ENCODE measurements at places on chromosomes 1 and 21.

DNA sequence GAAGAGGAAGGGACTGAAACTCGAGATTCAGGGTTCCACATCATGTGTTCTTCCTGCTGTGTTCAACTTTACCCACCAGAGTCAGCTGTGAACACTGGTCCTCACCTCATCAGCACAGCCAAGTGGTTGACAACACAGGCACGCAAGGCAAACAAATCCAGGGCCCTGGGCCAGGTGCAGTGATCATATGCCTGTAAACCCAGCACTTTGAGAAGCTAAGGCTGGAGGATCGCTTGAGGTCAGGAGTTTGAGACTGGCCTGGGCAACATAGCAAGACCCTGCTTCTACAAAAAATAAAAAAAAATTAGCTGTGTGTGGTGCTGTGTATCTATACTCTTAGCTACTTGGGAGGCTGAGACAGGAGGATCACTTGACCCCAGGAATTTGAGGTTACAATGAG, 8.4 kb upstream of the XKR8 start:
- no peak for DNase-seq

DNA sequence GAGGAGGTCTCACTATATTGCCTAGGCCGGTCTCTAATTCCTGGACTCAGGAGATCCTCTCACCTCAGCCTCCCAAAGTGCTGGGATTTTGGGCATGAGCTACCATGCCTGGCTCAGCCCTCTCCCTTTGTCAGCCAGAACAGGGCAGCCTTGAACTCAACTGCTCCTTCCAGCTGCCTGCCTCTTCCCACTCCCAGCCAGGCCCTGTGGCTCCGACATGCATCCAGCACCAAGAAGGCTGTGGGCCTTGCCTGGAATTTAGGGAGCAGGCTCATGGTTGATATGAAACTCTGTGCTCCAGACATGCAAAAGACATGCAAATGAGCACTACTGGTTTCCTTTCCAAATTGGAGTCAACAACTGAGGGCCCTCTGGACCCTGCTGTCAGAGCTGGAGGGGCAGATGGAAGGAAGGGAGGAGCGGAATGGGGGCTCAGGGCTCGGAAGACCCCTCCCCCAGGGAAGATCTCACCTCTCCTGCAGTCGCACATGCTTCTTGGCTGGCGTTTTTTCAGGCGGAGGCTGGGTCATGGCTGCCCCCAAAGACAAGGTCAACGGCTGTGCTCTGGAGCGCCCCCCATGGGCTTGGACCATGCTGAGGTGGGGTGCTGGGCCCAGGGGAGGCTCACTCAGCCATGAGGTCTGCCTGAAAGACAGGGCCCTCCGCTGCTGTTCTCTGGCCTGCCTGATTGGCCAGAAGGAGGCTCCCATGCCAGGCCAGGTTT, 1.4 kb downstream of the PTPN7 start:
- no peak for DNase-seq

DNA sequence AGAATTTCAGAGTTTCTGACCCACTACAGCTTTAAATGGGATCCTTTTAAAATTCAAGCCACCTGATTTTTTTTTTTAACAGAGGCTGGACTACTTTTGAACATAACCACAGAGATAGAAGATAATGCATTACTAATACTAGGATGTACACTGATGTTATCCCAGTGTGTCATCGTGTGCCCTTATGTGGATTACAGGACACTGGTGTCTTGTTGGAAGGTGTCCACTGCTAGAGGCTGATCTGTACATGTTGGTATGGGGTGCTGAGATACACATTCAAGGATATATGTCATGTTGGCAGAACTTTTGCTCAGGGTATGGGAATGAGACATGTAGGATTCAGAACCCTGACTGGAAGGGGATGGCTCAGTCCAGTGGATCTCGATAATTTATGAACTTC, 56.3 kb downstream of the INAVA start:
- DNase-seq, result no peak

GRCh38 chr1:167455786-167456446, 62.4 kb downstream of the CD247 start:
- peak; percentile 45 for DNase-seq

DNA sequence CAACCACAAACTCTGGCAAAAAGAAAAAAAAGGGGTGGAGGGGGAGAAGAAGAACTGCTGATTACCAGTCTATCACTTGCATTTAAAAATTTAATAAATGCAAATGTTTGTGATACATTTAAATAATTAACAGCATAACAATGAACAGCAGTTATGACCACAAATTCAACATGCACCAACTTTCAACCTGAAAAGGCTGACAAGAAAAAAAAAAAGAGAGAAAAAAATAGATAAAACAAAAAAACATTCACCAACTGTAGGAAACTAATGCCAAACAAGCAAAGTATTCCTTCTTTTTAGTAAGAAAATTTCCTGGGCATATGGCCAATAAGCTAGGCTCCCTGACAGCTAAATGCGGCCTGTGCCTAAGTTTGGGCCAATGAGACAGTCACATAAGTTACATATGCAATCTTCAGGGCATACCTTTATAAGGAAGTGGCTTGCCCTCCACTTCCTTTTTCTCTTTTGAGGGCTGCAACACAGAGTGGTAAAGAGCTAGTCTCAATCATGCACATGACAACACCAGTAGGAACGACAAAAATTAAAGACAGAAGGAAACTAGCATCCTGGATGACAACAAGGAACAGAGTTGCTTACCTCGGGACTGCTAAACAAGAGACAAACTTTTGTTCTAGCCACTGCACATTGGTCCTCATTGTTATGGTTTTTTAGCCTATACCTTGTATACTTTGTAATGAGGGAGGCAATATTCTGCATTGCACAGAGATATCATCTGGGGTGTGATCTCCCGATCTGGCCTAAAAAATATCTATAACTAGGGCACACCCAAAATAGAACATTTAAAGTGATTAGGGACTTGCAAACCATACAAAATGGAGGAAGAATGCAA, 24.2 kb upstream of the PHTF1 start:
- DNase-seq, result peak; percentile 44

DNA sequence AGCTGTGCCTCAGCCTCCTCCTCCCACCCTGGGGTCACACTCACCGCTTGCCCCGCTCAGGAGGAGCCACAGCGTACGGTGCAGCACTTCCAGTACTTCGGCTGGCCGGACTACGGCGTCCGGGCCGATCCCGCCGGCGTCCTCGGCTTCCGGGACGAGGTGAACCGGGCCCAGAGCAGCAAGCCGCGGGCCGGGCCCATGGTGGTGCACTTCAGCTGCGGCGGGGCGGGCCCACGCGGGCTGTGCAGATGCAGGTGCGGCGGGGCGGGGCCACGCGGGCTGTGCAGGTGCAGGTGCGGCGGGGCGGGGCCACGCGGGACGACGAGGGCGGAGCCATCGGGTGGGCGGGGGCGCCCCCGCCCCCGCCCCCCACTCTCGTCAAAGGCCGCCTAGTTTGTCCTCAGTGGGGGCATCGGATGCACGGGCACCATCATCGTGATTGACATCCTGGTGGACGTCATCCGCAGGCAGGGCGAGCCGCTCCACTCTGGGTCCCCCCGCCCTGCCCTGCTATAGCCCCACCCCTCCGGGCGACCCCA, 5.5 kb downstream of the RNF223 start:
- peak; percentile 48 for DNase-seq

GRCh38 chr21:31326522-31327242, 17.4 kb downstream of the TIAM1 start:
- DNase-seq, result no peak

DNA sequence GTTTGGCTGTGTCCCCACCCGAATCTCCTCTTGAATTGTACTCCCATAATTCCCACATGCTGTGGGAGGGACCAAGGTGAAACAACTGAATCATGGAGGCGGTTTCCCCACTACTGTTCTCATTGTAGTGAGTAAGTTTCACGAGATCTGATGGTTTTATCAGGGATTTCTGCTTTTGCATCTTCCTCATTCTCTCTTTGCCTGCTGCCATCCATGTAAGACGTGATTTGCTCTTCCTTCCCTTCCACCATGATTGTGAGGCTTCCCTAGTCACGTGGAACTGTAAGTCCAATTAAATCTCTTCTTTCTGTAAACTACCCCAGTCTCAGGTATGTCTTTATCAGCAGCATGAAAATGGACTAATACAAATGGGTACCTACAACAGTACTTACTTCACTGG, 73.5 kb downstream of the PIK3R3 start:
- DNase-seq, result no peak

DNA sequence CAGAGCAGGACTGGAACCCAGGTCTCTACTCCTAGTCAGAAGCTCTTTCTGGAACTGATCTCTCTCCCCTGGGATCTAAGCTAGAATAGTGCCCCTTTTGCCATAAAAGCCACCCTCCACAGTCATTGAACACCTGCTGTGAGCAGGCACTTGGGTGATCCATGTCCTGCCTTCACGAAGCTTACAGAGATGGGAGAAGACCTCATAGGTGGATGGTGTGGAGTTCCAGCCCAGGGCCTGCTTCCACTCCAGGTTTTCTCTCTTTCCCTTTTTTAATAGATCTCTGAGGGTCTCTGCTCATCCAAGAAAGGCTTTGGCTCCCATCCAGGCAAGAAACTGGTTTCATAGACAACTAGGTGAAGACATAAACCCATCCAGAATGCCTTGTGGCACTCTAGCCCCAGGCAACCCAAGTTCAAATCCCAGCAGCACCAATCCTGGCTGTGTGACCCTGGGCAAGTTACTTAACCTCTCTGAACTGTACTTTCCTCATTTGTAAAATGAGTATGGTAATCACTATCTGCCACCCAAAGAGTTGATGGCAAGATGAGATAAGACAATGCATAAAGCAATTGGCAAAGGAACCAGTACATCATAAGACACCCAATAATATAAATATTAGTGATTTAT, 46.4 kb upstream of the TMEM51 start:
- DNase-seq, result no peak

DNA sequence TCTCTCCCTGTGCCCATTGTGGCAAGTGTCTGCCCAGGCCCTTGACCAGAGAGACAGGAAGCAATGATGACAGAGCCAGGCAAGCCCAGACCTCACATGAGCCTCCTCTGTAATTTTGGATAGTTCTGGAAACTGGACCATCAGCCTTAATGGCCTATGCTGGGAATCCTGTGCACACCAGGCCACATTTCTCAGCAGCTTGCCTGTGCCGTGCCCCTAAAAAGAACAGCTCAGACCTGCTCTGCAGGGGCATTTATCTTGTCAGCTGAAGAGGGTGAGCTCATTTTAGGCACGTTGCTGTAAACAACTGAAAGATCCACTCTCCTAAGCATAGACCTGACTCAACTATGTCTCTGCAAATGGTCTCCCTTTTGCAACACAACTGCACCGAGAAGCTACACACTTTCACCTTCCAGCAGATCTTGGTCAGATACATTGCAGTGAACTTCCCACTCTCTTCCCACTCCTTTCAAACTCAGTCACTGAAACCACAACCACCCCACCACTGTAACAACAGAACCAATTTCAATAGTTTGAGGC, 53.5 kb upstream of the BACH1 start:
- DNase-seq, result no peak

DNA sequence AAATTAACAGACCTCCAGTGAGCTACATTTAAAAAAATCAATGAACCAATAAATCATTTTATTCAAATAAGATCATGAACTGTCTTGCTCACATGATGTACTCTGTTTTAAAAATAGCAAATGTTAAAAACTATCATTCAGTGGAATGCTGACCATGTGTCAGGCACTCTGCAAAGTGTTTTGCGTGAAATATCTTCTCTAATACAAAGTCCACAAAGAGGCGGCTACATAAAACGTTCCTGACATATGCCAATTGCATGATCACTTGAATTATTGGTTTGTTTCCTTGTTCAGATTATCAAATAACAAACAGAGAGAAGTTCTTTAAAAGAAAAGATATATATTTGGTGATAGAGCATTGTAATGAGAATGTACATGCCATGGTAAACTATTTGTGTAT, 10.7 kb downstream of the FMO2 start:
- DNase-seq, result no peak

DNA sequence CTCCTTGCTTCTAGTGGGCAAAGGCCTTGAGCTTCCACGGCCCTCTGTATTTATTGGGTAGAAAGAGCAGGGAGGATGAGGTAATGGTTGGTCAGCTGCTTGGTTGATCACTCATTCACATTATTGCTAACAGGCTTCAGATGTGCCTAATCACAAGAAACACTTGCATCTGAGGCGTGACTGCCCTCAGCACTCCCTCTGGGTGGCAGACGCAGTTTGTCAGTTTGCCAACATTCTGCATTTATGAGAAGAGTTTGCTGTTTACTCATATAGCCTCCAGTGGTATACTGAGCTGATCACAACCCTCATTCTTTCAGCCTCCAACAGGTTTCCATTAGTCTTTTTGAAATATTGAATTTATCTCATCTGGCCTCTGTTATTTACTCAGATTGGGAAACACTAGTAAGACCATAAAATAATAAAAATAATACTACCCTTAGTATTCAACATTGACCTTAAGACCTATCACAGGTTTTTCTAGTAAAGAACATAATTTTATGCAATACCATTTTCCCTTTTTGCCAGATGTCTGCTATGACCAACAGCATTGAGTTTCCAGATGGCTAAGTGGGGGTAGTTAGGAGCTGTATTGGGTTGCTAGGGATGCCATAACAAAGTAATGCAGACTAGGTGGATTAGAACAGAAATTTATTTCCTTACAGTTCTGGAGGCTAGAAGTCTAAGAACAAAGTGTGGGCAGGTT, 53.3 kb downstream of the PTGFR start:
- DNase-seq, result no peak

- DNase-seq, result no peak
Observed at GRCh38 chr1:109584766-109585165, 34.6 kb downstream of the GNAT2 start.

Measured in effector memory CD4-positive, alpha-beta T cell (primary cell).